Activated CD4-positive, CD25-positive, alpha-beta regulatory T cell treated with anti-CD3 and anti-CD28 coated beads, Interleukin-2, amount 50 U/mL, for 72 hours (primary cell): ENCODE measurements at places on chromosomes 5 and 9.

GRCh38 chr9:112162621-112163413 lies 12.3 kb downstream of the SUSD1 start:
- DNase-seq = no peak

DNA sequence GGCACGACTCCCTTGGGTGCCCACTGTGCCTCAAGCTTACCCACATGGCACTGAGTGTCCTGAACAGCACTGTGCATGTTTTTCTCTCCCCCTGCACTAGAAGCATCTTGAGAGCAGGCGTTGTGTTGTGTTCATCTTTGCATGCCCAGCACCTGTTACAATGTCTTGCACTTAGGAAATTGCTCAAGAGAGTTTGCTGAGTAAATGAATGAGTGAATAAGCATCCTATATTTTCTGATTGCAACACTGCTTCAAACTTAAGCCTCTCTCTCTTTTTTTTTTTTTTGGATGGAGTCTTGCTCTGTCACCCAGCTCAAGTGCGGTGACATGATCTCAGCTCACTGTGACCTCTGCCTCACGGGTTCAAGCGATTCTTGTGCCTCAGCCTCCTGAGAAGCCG lies 94.5 kb downstream of the LMNB1 start:
- DNase-seq = no peak

DNA sequence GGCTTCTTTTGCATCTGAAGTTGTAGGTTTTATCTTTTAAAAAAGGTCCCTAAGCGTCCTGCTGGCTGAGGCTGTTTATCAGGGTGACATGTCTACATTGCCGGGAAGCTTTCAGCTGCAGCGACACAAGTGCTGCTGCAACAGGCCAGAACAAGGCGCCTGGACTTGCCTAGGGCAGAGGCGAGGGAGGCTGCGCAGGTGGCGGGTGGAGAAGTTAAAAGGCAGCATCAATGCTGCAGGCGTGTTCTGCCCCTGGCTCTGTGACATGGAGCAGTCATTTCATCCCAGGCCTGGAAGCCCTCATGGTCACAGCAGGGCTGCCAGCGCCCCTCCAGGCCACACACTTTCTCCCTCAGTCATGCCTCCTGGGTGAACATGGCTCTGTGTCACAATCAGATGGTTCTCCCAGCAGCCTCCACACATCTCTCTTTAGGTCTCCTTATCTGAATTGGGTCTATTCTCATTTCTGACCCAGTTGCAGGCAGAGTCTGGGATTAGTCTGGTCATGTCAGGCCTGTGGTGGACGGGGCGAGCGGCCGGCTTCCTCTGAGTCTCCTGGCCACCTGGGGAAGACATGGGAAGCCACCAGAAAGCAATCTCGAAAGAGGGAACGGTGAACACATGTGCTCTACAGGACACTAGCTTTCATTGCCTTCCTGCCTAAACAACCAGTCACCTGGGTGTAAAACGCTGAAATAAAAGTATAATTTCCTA lies 41.3 kb downstream of the IRX2 start:
- DNase-seq = no peak

GRCh38 chr5:16619136-16619535 lies 2.3 kb upstream of the RETREG1 start:
- DNase-seq = no peak

GRCh38 chr5:133075572-133076536 lies 24.0 kb downstream of the HSPA4 start:
- no peak for DNase-seq

- no peak for DNase-seq
Observed at GRCh38 chr9:84218322-84218721, 122.2 kb downstream of the SLC28A3 start.

GRCh38 chr5:143413958-143414669 lies 10.6 kb upstream of the NR3C1 start:
- DNase-seq = no peak

DNA sequence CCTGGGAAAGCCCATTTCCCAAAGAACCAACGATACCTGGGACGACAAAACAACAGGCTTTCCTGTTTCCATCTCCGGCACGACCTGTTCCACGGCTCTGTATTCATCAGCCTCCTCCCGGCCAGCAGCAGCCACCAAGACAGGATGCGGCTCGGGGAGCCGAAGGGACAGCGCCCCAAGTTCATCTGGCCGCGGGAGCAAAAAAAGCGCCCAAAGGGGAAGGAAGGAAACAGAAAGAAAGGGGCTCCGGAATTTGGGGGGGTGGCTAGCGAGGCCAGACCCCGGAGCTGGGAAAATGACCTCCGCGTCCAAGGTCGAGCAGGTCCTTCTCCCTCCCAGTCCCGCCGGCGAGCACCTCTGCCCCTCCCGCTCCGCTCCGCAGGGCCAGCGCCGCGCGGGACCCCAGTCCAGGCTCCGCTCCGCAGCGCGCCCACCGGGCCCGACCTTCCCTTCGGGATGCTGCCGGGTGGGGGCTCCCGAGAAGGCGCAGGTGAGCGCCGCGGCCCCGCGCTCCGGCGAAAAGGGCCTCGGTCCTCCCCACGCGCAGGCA lies 608 bp downstream of the ELOVL7 start:
- DNase-seq = no peak

DNA sequence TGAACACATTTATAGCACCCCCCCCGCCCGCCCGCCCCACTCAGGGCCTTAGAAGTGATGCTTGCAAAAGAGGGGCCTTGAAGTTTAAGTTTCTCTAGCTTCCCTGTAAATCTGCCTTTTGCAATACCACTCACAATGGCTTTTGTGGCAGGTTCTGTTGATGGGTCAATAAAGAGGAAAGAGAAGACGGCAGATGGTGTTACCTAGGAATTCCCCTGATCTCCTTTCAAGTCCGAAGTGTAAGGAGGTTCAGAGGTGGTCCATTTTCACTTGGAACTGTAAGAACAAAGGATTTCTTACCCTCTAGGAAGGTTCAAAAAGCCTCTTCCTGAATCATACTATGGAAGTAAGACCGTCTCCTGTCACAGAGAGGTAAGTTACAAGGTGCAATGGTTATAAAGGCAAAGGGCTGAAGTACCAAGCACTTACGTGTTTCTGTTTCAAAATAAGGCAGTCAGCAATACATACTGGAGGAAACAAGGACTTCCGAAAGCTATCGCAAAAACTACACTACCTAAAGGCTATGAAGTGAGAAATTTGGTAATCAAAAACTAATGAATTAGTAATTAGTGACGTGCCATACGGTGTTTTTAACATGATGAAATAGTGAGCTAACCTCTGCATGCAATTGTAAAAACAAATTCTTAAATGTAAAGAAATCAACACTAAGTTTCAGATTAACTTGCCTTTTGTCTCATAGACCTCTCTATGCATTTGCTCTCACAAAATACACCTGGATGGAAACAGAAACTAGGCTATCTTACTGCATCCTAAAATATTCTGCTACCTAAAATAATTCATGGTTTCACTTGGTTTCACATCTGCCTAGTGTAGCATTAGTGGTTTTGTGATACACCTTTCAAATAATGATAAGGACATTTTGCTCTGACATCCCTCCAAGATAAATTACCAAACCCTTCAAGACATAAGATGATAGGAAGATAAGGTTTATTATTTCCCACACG lies 589.4 kb upstream of the FAM174A start:
- no peak for DNase-seq

- no peak for DNase-seq
Observed at GRCh38 chr5:59209758-59210359, 627.0 kb downstream of the RAB3C start.

DNA sequence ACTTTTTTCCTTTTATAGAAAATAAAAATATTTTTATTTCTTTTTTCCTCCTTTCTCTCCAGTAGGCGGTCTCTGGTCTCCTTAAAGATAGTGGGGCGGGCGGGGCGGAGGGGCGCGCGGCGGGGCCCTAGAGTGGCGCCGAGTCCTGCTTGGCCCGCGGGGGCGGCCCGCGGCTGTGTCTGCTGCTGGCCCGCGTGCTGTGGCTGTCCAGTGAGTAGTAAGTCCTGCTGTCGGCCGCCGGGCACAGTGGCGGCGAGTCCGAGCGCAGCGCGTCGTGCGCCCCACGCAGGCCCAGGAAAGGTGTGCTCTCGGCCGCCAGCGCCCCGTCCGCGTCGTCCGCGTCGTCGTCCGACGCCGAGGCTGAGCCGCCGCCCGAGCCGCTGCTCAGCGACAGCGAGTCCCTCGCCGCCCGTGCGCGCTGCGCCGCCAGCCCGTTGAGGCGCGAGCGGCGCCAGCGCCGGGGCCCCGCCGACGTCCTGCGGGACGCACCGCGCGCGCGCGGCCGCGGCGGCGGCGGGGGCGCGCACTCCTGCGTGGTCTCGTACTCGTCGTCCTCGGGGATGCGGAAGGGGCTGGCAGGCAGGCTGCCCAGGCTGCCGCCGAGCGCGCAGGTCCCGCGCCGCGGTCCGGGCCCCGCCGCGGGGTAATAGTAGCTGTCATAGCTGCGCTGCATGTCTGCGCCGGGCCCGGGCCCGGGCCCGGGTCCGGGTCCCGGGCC lies 52.3 kb downstream of the PSD2 start:
- peak; percentile 68 for DNase-seq

- DNase-seq = no peak
Observed at GRCh38 chr5:68886814-68887213, 207.0 kb upstream of the SLC30A5 start.

DNA sequence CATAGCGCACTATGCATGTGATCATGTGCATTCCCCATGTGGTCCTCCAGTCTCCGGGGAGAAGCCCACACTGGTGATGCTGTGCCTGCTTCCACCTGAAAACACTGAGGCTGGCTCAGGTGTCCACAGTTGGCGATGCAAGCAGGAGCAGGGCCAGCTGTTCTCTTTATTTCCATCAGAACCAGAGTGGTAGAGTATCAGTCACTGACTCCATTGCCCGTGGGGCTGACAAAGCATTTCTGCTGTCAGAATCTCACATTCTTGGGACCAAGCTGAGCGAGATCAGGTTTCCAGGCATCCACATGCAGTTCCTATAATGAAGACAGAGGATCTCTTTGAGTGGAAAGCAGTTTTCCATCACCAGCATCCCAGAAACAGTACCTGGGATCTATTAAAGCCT lies 52.5 kb downstream of the GADD45G start:
- no peak for DNase-seq

DNA sequence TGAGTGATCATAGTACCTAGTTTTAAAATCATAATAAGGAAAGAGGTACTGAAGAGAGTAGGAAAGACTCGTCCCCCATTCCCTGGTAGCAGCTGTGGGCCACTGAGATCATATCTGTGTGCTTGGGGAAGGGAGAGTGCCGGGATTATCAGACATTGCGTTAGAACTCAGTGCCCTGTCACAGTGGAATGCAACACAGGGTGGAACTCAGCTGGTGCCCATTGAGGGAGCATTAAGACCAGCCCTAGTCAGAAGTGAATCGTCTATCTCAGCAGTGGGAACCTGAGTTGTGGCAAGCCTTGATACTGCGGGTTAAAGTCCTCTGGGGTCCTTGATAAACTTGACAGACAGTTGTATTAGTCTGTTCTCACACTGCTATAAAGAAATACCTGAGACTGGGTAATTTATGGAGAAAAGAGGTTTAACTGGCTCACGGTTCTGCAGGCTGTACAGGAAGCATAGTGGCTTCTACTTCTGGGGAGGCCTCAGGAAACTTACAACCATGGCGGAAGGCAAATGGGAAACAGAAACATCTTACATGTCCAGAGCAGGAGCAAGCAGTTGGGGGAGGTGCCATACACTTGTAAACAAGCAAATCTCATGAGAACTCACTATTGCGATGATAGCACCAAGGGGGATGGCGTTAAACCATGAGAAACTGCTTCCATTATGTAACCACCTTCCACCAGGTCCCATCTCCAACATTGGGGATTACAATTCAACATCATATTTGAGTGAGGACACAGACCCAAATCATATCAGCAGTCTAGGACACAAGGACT lies 33.1 kb downstream of the NDUFAF2 start:
- no peak for DNase-seq

DNA sequence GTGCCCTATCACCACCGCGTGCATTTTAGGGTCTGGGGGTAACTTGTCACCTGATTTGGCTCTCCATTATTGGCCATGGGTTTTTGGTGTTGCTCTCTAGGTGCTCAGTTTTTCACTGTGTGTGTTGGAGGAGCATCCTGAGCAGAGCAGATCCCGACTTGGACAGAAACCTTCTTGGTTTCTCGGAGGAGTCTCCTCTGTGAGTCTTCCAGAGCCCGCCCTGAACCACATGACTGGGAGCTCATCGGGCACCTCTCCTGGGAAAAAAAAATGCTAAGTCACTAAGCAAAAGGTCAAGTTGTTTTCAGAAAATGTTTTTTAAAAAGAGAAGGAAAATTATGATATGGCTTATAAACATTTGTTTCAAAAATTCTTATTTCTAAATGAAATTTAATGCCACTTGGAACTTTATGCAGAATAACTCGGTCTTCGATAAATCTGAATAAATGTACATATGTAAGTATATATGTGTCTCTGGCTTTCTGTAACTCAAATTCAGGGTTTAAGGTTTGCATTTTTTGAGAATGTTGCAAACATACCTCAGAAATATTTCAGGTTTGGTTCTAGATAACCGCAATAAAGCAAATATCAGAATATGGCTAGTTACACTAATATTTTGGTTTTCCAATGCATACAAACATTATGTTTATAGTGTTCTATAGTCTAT lies 255.2 kb downstream of the AUH start:
- no peak for DNase-seq

GRCh38 chr9:114346146-114346545 lies 16.5 kb downstream of the ORM2 start:
- no peak for DNase-seq

GRCh38 chr5:55360190-55360589 lies 52.4 kb downstream of the MTREX start:
- DNase-seq = no peak

- DNase-seq = no peak
Observed at GRCh38 chr9:36632892-36633291, 60.2 kb downstream of the MELK start.

- DNase-seq = no peak
Observed at GRCh38 chr9:98150721-98151120, 31.7 kb upstream of the TRIM14 start.

GRCh38 chr9:99013550-99013949 lies 69.8 kb downstream of the COL15A1 start:
- no peak for DNase-seq

GRCh38 chr9:33131790-33132772 lies 35.1 kb downstream of the B4GALT1 start:
- DNase-seq = no peak

DNA sequence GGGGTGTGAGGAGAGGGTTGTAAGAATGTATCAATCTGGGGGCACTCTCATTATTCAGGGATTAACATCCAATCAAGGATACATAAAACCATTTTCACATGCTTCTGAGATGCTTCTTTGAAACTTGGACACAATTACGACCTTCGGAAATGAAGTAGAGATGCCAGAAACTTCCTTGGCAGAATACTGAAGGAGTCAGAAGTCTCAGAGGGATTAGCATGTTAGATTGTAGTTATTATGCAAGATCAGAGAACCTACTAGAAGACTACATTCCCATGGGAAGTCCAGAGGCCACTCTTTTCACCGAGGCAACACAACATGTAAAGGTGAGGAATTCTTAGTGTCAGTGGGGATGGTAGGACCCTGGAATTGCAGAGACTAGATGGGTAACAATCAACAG lies 5.1 kb upstream of the SLC22A4 start:
- DNase-seq = no peak

- DNase-seq = no peak
Observed at GRCh38 chr5:93331863-93332262, 249.2 kb downstream of the NR2F1-AS1 start.
